Fibroblast of lung (primary cell): ENCODE measurements at places on chromosomes 5 and 9. TPM values are rescaled to one million over a fixed set of nuclear protein-coding genes. Genes with fewer than 3 reads are reported as not detected.

- no peaks in the 10 kb centered on the region for H3K36me3 ChIP-seq
- peak; percentile 87 for DNase-seq
Observed at GRCh38 chr5:33781286-33781685, 110.5 kb downstream of the ADAMTS12 start.

GRCh38 chr5:90876366-90876765 lies 317.8 kb downstream of the ADGRV1 start:
- H3K4me1 ChIP-seq = peaks cover 2% of the 10 kb centered on the region
- DNase-seq = no peak
- no peak overlapping the region for H3K27ac ChIP-seq
- no peaks in the 10 kb centered on the region for H3K36me3 ChIP-seq
- H3K27me3 ChIP-seq = no peaks in the 10 kb centered on the region

GRCh38 chr9:2495221-2496005 lies 126.2 kb upstream of the VLDLR start:
- DNase-seq = peak; percentile 52
- H3K36me3 ChIP-seq = no peaks in the 10 kb centered on the region
- no peak overlapping the region for H3K27ac ChIP-seq
- H3K27me3 ChIP-seq = no peaks in the 10 kb centered on the region
- H3K4me3 ChIP-seq = no peak overlapping the region

- H3K4me1 ChIP-seq = peaks cover 2% of the 10 kb centered on the region
- no peaks in the 10 kb centered on the region for H3K36me3 ChIP-seq
- H3K4me3 ChIP-seq = no peak overlapping the region
- no peak for DNase-seq
- H3K27ac ChIP-seq = no peak overlapping the region
Observed at GRCh38 chr5:102668220-102668932, 86.7 kb upstream of the PAM start.

DNA sequence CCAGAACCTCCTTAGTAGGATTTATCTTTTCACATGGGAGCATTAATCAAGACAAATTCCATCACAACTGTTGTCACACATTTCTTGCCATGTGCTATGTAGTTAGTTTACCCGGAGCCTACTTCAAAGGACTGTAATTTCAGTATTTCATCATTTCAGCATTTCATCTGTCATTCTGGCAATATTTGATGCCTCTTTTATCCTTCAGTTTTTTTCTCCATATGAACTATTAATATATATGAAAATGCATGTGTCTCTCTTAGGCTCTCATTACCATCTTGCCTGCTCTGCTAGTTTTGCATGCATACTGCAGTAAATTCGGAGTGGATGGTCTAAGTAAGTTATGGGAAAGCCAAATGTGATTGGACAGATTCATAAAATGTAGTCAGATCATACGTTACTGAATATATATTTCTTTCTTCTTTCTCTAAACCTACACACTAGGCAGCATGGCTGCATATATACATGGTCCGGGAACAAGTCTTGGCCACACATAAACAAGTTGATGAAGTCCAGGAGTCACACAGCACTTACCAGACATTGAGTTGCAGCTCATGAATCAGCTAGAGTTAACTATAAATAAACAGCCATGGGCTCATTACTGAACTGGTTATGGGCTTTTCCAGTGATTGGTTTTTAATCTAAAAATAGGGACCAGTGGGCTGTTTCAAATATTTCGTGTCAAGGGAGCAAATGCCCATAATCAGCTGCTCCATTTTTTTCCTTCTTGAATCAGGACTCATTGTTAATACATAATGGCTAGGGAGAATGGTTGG lies 46.6 kb downstream of the SPATA31D1 start:
- H3K4me1 ChIP-seq = no peaks in the 10 kb centered on the region
- no peak overlapping the region for H3K4me3 ChIP-seq
- DNase-seq = peak; percentile 12
- H3K36me3 ChIP-seq = no peaks in the 10 kb centered on the region
- no peak overlapping the region for H3K27ac ChIP-seq
- no peaks in the 10 kb centered on the region for H3K27me3 ChIP-seq

DNA sequence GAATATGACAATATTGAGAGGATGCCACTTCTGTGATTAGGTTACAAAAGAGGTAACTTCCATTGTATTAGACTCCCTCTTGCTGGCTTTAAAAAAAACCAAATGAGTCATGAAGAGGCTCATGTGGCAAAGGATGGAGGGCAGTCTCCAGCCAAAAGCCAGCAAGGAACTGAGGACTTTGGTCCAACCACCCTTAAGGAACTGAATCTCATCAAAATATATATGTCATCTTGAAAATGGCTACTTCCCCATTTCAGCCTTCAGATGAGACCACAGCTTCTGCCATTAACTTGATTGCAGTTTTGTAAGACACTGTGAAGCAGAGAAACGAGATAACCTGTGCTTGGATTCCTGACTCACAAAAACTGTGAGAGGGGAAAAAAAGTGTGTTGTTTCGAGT lies 15.5 kb upstream of the TRIM32 start:
- no peak overlapping the region for H3K4me3 ChIP-seq
- no peaks in the 10 kb centered on the region for H3K36me3 ChIP-seq
- DNase-seq = no peak
- no peaks in the 10 kb centered on the region for H3K27me3 ChIP-seq
- no peak overlapping the region for H3K27ac ChIP-seq

GRCh38 chr9:129885018-129885669 lies 49.9 kb downstream of the USP20 start:
- H3K27ac ChIP-seq = no peak overlapping the region
- H3K4me3 ChIP-seq = no peak overlapping the region
- no peaks in the 10 kb centered on the region for H3K27me3 ChIP-seq
- peaks cover 10% of the 10 kb centered on the region for H3K36me3 ChIP-seq

- H3K36me3 ChIP-seq = no peaks in the 10 kb centered on the region
- DNase-seq = no peak
- H3K27ac ChIP-seq = no peak overlapping the region
Observed at GRCh38 chr5:78339617-78340436, 20.6 kb upstream of the SCAMP1 start.

F2RL1 gene
- 20.8 and 25.1 TPM in 2 replicates for total RNA-seq

ESM1 gene
- 1.5 and 1.8 TPM in 2 replicates for total RNA-seq

WHRN gene
- 0.51 and 1.8 TPM in 2 replicates for total RNA-seq

HAVCR1 gene
- not detected in 2 replicates for total RNA-seq

KCTD16 gene
- 1.0 and 1.2 TPM in 2 replicates for total RNA-seq

SLC36A2 gene
- not detected in 2 replicates for total RNA-seq
